ENCODE measurements at places on chromosomes 3 and 15. TPM values are rescaled to one million over a fixed set of nuclear protein-coding genes. Genes with fewer than 3 reads are reported as not detected.

The RTP3 gene
- not detected for total RNA-seq

- H3K4me3 ChIP-seq: no peak overlapping the region
- no peak for DNase-seq
- no peak overlapping the region for H3K27ac ChIP-seq
- H3K36me3 ChIP-seq: no peaks in the 10 kb centered on the region
Observed at GRCh38 chr3:81788044-81788443, 26.6 kb upstream of the GBE1 start.

- H3K27ac ChIP-seq: peak overlapping the region; percentile 98
- H3K4me1 ChIP-seq: peaks cover 20% of the 10 kb centered on the region
- no peaks in the 10 kb centered on the region for H3K27me3 ChIP-seq
- DNase-seq: no peak
- no peaks in the 10 kb centered on the region for H3K36me3 ChIP-seq
Observed at GRCh38 chr3:49415931-49416601, 3.8 kb downstream of the TCTA start.

DNA sequence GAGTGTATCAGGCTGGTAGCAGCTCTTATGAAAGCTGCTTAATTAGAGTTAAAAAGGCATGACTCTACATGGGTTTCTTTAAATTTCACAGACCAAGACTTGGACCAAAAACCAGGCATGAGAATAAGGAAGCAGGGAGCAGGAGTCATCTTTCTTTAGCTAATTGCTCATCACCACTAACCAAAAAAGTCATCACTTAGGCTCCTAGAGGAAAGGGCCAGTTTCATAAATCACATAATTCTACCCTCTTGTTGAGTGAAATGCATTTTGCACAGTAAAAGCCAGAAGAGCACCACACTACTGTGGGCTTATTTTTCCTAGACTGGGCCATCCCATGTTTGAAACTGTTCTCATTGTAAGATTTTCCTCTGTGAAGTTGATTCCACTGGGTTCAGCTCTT lies 175.6 kb downstream of the GREM1 start:
- H3K36me3 ChIP-seq: no peaks in the 10 kb centered on the region
- no peak overlapping the region for H3K27ac ChIP-seq
- no peak overlapping the region for H3K4me3 ChIP-seq
- no peaks in the 10 kb centered on the region for H3K27me3 ChIP-seq

DNA sequence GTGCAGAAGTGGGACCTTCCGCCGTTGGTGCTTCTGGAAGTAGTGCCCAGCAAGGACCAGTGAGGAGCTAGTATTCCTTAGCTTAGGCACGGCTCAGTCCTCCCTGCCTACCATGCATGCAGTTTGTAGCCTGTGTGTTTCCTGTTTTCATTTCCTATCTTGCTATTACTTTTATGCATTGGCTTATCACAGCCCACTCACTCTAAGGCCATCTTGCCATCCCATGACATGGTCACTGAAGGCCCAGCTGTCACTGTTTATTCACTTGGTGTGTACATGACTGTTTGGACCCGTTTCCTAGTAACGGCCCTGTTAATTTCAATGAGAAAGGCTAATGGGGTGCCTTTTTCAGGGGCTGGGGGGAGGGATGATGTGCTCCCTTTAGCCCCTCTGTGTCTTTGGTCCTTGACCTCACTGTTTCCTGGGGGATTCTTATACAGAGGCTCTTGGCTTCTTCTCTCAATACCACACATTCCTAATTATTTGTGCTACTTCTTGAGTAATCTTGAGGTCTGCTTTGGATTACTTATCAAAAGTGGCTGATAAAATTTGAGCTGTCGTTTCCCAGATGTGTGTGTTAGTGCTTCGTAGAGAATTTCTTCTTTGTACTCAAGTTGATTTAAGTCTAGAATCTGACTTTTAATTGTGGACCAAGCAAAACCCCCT lies 24.5 kb upstream of the TRAK1 start:
- no peaks in the 10 kb centered on the region for H3K36me3 ChIP-seq
- H3K27ac ChIP-seq: peak overlapping the region; percentile 86
- H3K4me3 ChIP-seq: no peak overlapping the region
- no peaks in the 10 kb centered on the region for H3K27me3 ChIP-seq

DNA sequence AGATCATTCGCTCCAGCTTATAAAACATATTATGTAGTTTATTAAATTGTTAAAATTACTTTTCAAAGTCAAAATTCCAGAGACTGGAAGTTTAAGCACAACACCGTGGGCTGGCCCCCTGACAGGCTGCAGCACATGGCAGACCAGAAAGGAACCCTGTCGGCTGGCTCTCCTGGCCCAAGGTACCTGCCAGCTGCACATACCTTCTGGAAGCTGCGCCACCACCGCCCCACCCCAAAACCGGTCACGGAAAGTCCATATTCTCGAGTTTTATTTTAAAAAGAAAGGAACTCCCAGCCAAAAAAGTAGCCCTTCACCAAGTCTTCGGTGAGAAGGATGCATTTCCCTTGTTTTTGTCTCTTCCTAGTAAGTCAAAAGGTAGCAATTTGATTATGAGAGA lies 94.6 kb downstream of the FOXP1 start:
- H3K27ac ChIP-seq: no peak overlapping the region
- H3K4me1 ChIP-seq: peaks cover 8% of the 10 kb centered on the region
- H3K4me3 ChIP-seq: no peak overlapping the region
